ENCODE measurements at places on chromosomes 7 and 10.
A peak's percentile ranks its signal among the peaks of the same experiment; 100 is the strongest.

- no peak for DNase-seq
Observed at GRCh38 chr10:33781606-33782395, 447.3 kb upstream of the NRP1 start.

DNA sequence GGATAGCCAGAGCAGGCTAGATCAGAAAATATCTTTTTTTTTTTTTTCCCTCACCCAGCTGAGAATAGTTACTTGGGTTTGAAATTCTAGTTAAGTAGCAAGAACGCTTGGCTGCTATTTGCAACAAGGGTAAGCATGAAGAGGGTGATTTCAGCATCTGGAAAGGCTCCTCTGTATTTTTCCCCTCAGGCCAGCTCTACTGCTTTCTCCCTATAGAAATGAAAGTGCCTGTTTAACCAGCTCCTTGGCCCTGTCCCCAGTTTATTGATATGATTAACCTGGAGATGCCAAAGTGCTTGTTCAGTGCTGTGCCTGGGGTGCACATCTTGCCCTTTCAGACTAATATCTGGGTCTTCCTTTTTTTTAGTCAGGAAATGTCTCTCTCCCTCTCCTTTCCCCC, 37.1 kb downstream of the AP3M1 start:
- DNase-seq: no peak

DNA sequence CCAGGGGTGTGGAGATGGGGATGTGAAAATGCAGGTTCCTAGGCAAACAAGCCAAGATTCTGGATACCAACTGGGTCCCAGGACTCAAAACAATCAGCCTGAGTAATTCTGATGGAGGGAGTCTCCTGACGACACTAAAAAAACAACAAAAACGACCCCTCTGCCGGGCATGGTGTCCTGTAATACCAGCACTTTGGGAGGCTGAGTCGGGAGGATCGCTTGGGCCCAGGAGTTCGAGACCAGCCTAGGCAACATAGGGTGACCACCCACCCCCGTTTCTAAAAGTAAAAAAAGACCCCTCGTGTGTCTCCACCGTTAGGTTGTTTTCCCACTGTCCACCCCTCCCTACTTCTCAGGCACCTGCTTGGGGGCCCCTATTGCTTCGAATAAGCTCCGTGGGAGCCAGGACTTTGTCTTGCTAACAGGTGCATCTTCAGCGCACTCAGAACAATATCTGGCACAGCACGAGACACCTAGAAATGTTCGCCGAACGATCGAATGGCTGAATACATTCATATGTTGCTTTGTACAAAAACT, 743 bp upstream of the NRF1 start:
- no peak for DNase-seq

DNA sequence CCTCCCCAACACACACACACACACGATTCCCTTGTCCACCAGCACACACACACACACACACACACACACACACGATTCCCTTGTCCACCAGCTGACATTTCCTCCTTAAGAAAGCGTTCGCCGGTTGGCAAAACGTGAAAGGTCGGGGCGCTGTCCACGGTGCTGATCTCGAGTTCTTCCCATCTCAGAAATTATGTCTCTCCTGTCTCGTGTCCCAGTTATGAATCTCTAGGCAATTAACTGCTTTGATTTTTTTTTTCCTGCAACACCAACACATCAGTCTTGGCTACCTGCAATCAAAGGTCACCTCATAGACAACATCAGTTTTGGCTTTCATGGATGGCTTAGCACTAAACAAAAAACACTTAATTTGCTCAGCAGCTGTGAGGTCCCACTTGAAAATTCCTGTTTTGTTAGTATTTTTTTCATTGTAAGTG, 1.9 kb downstream of the INA start:
- DNase-seq: peak; percentile 32
